BJ (cell line): ENCODE measurements at places on chromosomes 12 and 14. TPM values are rescaled to one million over a fixed set of nuclear protein-coding genes. Genes with fewer than 3 reads are reported as not detected.

- no peak for DNase-seq
These were observed 9.5 kb downstream of the REM2 start for GRCh38 chr14:22892488-22892887.

GRCh38 chr12:80590085-80590484, 117.3 kb upstream of the MYF6 start:
- no peak for DNase-seq

GRCh38 chr12:32891956-32892355, 4.6 kb downstream of the PKP2 start:
- no peak for DNase-seq

Gene CHD8
- 16.8 and 25.4 TPM in 2 replicates for polyA plus RNA-seq

DNA sequence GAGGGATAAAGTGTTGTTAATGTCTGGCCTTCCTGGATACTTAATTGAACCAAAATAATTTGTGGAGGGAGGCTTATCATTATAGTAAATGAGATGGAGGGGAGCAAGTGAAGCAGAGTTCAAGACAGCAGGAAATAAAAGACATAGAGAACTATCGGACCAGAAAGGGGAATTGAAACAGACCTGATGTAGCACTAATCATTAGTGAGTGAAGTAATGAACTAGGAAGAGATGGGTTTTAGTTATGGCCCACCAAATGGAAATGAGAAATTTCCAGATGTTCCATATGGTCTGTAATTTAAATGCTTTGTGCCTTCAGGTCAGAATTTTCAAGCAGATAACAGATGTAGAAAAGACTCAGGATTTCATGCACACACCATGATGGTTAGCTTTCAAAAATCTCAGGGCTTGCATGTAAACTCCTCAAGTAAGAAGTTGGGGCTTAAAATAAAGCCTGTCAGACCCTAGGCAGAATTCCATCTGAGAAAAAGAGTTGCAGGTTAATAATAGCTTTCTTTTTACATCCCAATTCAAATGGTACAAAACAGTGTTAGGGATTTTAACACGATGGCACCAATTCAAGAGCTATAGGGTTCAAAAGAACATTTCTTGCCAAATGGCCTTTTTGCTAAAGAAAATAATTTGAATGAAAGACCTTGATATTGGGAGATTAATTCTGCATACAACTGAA, 355.8 kb downstream of the FSCB start:
- no peak for DNase-seq

DNA sequence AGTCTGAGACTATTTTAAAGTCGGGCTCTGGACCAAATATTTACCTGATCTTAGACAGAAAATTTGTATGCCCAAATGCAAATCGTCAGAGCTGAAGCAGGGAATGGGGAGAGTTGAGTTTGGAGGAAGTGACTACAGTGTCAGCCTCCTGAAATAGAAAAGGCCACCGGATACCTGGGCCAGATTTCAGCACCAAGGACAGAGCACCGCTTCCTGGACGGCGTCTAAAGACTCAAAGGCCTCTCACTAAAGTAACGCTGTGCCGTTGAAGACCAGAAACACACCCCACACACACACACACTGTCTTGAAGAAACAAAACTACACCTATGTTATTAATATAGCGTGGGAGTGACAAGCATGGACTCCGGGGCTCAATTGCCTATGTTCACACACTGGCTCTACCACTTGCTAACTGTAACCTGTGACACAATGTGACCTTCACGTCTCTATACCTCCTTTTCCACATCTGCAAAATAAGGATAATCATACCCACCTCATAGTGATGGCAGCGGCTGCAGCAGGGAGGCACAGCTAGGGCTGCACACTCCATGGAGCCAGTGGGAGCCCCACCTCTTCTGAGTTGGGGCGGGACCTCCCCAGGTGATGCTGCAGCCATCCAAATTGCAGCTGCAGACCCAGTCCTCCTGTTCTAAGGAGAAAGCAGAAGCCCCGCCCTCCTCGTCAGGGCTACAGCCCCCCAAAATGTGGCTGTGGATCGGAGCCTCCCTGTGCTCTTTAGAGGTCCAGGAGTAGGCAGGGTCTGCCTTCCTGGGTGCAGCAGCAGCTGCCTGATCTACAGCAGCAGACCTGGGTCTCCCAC, 35.6 kb downstream of the KRT76 start:
- no peak for DNase-seq

DNA sequence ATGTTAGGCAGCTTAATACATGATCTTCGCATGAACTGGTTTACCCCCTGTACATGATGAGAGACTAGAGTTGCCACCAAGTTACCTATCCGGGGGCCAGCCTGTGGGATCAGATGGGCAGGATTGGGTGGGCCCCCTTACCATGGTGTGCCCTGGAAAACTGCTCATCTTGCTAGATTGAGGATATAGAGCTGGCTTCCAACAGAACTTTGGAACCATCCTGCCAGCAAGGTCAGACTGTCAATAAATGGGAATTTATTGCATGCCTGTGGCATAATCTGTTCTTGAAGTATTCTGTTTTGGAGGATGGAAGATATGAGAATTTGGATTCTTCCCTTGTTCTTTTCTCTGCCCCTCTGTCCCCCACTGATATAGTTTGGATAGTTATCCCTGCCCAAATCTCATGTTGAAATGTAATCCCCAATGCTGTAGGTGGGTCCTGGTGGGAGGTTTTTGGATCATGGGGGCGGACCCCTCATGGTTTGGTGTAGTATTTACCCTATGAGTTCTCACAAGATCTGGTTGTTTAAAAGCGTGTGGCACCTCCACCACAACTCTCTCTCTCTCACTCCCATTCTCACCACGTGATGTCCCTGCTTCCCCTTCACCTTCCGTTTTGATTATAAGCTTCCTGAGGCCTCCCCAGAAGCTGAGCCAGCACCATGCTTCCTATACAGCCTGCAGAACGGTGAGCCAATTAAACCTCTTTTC, 3.7 kb upstream of the TM9SF1 start:
- DNase-seq = no peak

Gene KCNMB4
- polyA plus RNA-seq = 1.5 and 1.7 TPM in 2 replicates

DNA sequence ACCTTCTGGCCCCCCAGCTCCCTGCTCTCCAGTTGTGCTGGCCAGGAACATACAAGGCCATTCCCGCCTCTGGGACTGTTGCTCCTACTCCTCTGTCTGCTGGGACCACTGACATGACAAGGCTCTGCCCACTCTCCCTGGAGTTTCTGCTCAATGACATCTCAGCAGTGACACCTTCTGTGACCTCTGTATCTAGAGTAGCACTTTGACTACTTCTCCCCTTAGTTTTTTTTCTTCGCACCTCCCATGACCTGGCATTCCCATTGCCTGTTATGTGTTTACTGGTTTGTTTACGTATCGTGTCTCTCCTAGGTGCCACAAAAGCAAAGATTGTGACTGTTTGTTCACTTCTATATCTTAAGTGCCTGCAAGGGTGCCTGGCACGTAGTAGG, 40.1 kb upstream of the TMEM263 start:
- no peak for DNase-seq

DNA sequence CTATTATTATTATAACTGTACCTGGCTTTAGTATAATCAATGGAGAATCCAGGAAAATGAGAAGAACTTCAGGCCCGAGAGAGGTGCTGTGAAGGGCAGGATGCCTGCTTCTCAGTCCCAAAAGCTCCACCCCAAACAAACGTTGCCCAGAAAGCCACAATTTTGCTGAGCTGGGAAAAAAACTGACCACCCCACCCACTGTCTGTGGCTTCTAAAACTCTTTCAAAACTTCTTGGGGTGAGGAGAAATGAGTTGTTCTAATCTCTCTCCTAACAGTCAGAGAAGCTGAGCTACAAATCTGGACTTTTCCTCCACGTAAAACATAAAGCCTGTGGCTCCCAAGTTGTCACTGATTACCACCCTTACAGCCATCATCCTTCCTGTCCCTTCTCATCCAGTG, 13.4 kb downstream of the VDR start:
- DNase-seq = no peak

DNA sequence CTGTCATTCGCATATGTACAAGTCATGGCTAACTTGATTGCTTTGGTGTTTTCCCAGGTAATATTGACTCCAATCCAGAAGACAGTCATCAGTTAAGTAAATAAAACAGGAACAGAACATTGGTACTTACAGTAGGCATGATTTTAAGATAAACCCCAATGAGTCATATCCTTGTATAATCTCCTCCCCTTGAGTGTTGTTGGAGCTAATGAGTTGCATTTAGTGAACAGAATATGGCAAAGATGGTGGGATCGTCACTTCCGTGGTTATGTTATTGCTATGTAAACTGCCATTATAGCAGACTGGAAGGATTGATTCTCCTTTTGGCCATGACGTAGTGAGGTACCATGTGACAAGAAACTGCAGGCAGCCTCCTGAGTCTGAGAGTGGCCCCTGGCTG, 102.2 kb downstream of the TMX1 start:
- DNase-seq = no peak

DNA sequence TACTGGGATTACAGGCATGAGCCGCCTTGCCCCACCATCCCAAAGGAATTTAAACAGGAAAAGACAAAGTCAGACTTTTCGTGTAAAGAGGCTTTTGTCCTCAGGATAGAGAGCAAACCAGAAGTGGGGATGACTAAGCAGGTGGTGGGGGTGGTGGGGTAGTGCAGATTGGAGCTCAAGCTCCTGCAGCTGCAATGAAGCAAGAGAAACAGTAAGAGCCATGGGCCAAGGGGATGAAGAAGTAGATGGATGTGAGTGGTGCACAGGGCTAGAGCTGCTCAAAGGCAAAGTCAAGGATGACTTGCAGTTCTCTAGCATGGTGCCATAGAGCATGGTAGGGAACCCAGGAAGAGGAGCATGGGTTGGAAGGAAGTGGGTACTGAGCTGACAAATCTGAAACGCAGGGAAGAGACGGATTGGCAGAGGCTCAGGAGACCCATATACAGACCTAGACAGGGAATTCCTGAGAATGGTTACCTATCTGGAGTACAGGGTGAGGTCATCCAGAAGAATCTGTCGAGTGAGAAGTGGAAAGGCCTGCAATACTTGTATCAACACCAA, 11.4 kb upstream of the RNF34 start:
- DNase-seq = peak; percentile 55

- DNase-seq = no peak
These were observed 131.3 kb downstream of the KTN1 start for GRCh38 chr14:55711175-55711811.

DNA sequence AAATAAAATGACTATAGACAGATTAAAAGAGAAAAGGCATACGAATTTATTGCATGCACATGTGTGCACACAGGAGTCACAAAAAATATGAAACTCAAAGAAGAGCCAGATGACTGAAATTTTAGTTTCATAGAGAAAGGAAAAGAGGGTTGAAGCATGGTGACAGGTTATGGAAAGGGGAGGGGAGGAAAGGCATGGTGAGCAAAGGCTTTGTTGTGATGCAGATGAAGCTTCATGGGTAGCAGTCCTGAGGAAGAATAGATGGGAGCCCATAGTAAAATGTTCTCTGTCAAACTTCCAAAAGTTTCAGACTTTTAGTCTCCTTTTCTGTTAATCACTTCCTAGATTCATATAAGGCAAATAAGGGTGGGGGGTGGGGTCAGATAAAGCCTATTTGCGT, 612.7 kb upstream of the ATP2B1 start:
- no peak for DNase-seq
